ENCODE measurements at places on chromosomes 16 and 17. TPM values are rescaled to one million over a fixed set of nuclear protein-coding genes. Genes with fewer than 3 reads are reported as not detected.

The PDILT gene
- total RNA-seq: not detected

The MYH1 gene
- not detected for total RNA-seq

The RAD51C gene
- 55.3 TPM for total RNA-seq

The HOXB7 gene
- total RNA-seq: 35.7 TPM

The MAZ gene
- total RNA-seq: 189 TPM

The SLC13A5 gene
- 0.38 TPM for total RNA-seq

The KRTAP16-1 gene
- not detected for total RNA-seq

The MT4 gene
- total RNA-seq: not detected

The SLC35G6 gene
- not detected for total RNA-seq

The LGALS9 gene
- total RNA-seq: 1.2 TPM

The PIRT gene
- total RNA-seq: not detected

The C16orf96 gene
- 0.06 TPM for total RNA-seq

The TBX2 gene
- total RNA-seq: 4.6 TPM

The TP53TG3C gene
- 0.50 TPM for total RNA-seq

The PRR14 gene
- 23.6 TPM for total RNA-seq

Measured in A549 treated with dexamethasone at 1 μM for 4 hours (cell line).